Stimulated activated CD8-positive, alpha-beta memory T cell treated with anti-CD3 and anti-CD28 coated beads, Interleukin-15, amount 100 ng/mL, for 48 hours (primary cell): ENCODE measurements at places on chromosomes 4 and X.

DNA sequence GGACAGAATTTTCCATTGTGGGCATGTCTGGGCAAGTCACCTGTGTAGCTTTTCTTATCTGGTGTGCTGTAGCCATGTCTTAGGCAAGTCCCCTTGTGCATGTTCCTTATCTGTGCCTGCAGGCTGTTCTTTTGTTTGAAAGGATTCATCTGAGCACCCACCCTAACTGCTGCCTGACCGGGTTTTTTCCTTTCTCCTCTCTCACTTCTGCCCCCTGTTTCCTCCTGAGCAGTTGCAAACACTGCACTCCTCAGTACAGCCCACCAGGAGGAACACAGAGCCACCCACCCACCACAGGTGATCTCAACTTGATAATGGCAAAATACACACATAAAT is 29.2 kb upstream of the IL9R start:
- DNase-seq, result no peak

- DNase-seq, result no peak
These were observed 91.5 kb downstream of the PJA1 start for GRCh38 chrX:69073721-69074120.

DNA sequence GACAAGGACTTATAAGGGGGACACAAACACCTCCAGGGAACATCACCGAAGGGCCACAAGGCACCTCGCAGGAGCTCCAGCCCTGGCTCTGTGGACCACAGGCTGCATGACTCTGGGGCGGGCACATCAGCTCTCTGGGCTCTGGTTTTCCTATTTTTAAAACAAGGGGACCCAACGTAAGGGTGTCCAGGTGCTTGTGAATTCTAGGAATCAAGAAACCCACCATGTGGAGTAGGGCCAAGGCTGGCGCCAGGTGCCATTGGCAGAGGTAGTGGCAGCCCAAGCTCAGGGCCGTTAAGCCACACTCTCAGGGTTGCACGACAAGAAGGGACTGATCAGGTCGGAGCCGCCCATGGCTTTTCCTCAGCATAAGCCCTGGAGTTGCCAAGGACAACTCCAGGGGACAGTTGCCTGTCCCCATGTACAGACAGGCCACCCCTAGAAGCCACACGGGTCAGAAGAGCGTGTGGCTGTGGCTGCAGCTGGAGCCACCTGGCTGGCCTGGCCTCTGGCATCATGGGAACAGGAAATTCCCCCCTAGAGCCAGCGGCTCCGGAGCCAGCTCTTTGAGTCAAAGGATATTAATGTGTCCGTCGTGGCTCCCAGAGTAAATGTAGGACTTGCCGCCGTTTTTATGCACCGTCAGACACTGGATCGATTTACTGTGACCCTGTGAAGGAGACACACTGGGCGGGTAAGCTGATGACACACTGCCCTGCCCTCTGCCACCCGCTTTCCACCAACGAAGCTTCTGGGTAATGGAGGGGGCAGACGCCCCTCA is 32.5 kb downstream of the WDR1 start:
- DNase-seq, result no peak

GRCh38 chrX:129661369-129661768 is 6.6 kb upstream of the APLN start:
- DNase-seq, result no peak

GRCh38 chrX:74061879-74062278 is 242.1 kb upstream of the ZCCHC13 start:
- no peak for DNase-seq

- no peak for DNase-seq
These were observed 821.7 kb downstream of the C4orf33 start for GRCh38 chr4:129917651-129918050.

GRCh38 chrX:73916931-73917667 is 354.1 kb downstream of the CHIC1 start:
- no peak for DNase-seq

DNA sequence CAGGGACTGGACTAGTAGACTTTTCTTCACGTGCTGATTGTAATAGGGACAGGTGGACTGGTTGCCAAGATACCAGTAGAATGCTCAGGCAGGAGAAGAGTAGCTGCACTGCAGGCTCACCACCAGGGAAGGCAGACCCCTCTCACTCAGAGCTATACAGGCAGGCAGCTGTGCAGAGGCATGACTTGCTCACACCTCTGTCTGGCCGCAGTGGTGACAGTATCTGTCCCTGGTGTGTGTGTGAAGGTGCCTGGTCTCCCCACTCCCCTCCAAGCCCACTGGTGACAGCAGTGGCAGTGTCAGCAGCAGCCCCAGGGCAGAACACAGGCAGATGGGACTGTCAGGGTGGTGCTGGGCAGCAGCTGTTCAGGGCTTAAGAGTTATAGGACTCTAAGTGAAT is 140.7 kb downstream of the RPS6KA6 start:
- no peak for DNase-seq

DNA sequence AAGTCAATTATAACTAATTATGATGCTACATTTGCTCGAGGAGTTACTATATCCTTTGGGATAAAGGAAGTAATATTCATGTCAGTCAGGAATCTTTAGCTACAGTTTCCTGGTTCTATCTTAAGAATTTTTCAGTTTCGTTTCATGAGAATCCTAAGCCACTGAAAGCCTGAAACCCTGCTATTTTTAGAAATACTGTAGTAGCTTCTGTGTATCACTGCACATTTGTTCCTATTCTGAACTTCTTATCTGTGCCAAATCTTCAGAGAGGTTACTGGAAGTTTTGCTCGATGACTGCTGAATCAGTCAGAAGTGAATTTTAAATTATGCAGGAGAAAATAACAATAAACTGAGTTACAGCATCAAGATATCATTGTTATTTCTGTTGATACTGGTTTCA is 249.2 kb downstream of the TENM3 start:
- no peak for DNase-seq

GRCh38 chr4:7600247-7600646 is 165.5 kb upstream of the PSAPL1 start:
- no peak for DNase-seq

- DNase-seq, result no peak
These were observed 647 bp downstream of the OPHN1 start for GRCh38 chrX:68432648-68433047.

GRCh38 chrX:121761845-121762244 is 714.4 kb downstream of the GLUD2 start:
- DNase-seq, result no peak

- DNase-seq, result no peak
These were observed 72.0 kb upstream of the DCLK2 start for GRCh38 chr4:150006197-150006596.

DNA sequence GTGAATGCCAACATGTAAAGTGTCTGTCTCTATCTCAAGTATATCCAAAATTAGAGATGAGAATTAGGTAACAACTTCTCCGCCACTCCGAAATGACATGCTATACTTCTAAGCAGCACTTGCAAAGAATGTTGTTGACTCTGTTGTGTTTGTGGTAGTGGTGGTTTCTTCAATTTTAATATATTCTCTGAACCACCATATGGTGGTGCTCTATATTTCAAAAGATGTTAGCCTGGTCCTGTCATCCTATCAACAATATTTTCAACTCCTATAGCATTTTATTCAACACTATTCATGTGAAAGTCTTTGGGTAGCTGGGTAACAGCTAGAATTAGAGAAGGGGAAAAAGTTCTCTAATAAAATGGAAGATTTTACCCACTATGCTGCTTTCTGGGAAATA is 1622.8 kb upstream of the IGFBP7 start:
- DNase-seq, result no peak

DNA sequence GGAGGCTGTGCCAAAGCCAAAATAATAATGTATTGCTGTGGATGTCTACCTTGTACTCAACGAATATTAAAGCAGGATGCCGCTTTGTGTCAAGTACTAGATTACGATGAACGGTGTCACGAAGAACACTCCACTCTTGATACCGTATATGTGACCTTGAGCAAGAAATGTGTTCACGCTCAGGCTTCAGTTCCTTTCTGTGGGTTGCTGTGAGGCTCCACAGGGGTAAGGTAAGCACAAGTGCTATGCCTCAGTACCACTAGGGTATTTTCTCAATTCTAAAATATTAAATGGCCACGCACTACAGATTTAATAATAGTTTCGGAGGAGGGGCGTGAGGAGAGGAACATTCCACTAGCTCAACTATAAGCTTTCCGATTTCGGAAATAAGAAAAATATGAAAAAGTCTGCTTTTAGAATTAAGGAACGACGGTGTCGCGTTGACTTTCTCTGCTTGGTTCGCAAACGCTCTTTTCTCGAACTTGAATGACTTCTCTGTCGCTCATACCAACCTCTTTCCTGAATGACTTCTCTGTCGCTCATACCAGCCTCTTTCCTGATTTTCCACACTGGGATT is 607 bp upstream of the SCOC start:
- DNase-seq, result no peak

DNA sequence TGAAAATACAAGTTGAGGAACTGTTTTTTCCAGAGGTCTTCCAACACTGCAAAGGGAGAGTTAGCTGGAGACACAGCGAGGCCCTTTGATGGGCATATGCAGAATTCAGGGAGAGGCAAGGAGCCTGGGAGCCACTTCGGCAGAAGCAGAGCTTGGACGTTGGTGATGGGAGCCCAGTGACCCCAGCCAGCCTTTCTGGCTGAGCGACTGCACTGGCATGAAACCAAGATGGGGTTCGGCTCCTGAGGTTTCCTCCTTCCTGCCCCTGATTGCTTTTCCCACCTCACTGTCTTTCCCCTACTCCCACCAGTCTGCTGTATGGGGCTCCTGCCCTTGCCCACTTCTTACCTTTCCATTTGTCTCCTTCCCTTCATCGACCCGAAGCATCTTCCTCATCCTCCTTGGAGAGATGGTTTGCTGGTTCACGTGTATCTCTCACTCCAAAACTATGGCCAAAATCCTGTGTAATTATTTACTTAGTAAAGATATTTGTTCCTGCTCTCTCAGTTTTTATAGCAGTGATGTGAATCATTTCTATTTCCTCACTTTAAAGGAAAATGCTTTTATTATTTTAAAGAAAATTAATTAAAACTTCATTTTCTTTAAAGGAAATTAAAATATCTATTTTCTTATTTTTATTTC is 100.5 kb downstream of the NFKB1 start:
- no peak for DNase-seq

- no peak for DNase-seq
These were observed 68.8 kb downstream of the ABLIM2 start for GRCh38 chr4:8089862-8090261.

DNA sequence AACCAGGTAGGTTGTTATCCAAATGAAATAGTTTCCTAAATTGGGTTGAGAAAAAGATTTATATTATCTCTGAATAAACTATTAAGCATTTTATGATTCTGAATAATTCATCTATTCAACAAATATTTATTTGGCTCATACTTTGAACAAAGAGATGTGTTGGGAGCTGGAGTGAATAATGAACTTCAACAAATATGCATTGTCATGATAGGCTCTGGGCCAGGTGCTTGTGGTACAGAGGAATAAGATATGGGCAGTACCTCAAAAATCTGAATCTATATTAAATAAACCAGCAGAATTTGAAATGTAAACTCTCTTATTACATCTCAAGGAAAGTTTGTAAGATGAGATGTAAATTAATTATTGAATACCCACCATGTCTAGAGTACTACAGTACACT is 75.7 kb upstream of the DCLK2 start:
- DNase-seq, result no peak

DNA sequence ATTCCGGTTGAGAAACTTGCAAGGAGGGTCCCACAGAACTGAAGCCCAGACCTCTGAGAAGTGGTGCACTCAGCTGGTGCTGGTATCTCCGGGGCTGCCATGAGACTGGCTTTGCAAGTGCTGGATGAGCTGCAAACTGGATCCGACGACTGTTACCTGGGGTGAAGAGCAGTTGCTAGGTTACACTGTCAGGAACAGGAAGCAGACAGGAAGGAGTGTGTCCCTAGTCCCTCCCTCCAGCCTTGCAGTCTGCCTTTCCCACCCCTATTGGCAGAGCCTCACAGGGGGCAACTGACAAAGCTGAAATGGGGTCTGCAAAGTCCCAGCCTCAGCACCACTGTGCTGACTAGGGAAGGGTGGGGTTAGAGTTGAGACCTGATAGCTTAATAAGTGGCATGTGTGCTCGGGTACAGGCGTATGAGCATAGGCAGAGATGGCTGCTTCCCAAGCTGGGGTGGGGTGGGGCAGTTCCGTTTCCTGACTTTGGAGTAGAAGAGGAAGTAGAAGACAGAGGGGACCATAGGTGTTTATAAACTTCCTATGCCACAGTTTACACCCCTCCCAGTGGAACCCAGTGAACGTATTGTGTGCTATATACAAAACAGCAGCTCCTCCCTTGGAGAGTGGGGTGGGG is 18.0 kb downstream of the PPEF1 start:
- no peak for DNase-seq

DNA sequence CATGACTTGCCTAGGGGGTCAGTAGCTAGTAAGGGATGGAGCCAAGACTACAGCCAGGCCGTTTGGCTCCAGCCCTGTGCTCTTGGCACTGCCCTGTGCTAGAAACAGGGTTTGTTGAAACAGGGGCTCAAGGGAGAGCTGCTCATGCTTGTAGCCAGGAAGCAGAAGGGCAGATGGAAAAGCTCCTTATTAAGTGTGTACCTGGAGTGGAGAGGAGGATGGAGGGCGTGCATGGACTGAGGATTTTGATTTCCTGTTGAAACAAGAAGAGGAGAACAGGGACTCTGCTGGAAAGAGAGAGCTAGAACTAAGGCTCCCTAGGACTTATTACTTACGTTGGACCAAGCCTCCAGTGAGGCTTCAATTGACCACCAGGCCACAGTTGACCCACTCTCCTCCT is 363.0 kb downstream of the MID1IP1 start:
- no peak for DNase-seq

DNA sequence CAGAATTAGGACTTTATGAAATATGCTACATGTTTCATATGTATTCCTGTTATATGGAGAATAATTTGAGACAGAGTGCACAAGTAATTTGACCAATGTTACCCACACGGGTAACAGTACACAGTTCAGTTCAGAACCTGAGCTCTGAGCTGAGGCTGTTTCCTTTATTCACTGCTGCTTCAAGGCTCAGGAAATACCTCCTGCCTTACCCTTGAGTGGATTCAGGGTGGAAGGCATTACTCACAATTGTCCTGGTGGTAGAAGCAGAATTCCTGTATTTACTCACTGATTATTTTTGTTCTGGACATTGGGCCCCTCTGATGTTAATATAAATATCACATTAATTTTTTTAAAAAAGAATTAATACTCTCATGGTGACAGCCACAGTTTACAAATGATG is 73.5 kb upstream of the CAMK2D start:
- no peak for DNase-seq

DNA sequence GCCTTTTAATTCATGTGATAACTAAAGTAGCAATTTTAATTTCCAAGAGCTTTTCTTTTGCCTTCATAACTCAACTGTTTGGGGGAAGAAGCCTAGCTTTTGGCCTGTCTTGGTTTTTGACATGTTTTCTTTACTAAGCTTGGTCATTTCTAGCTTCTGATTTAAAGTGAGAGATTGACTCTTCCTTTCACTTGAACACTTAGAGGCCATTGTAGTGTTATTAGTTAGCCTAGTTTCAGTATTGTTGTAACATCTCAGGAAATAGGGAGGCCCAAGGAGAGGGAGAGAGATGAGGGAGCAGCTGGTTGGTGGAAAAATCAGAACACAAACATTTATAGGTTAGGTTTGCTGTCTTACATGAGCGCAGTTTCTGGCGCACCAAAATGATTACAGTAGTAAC is 44.8 kb downstream of the DCLK2 start:
- no peak for DNase-seq
